ENCODE measurements at places on chromosomes 1 and 21.

- no peak overlapping the region for H3K4me3 ChIP-seq
- DNase-seq, result no peak
- no peaks in the 10 kb centered on the region for H3K27me3 ChIP-seq
- H3K27ac ChIP-seq, result no peak overlapping the region
Observed at GRCh38 chr21:30979054-30979453, 59.2 kb downstream of the KRTAP19-8 start.

- H3K27ac ChIP-seq, result peak overlapping the region; percentile 74
- H3K4me3 ChIP-seq, result no peak overlapping the region
- peak; percentile 90 for DNase-seq
Observed at GRCh38 chr1:10528066-10529014, 53.6 kb downstream of the PEX14 start.

GRCh38 chr1:54051933-54052430 lies 1.0 kb downstream of the TMEM59 start:
- H3K4me3 ChIP-seq, result peak overlapping the region; percentile 91
- no peaks in the 10 kb centered on the region for H3K27me3 ChIP-seq
- H3K36me3 ChIP-seq, result no peaks in the 10 kb centered on the region
- peak overlapping the region; percentile 98 for H3K27ac ChIP-seq

DNA sequence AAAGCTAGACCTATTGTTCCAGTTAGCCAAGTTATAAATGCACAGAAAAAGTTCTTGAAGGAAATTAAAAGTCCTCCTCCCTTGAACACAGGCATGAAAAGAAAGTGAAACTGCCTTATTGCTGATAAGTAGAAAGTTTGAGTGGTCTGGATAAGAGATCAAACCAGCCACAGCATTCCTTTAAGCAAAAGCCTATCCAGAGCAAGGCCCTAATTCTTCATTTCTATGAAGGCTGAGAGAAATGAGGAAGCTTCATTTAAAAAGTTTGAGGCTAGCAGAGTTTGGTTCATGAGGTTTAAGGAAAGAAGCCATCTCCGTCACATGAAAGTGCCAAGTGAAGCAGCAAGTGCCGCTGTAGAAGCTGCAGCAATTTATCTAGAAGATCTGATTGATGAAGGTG lies 2.7 kb upstream of the SSX2IP start:
- no peak for DNase-seq
- no peaks in the 10 kb centered on the region for H3K27me3 ChIP-seq
- H3K36me3 ChIP-seq, result no peaks in the 10 kb centered on the region
- peaks cover 21% of the 10 kb centered on the region for H3K4me1 ChIP-seq
